NCI-H1694 (cell line): ENCODE measurements at places on chromosomes 11 and 22.

GRCh38 chr22:20426259-20426615 is 11.4 kb downstream of the SCARF2 start:
- DNase-seq, result no peak

DNA sequence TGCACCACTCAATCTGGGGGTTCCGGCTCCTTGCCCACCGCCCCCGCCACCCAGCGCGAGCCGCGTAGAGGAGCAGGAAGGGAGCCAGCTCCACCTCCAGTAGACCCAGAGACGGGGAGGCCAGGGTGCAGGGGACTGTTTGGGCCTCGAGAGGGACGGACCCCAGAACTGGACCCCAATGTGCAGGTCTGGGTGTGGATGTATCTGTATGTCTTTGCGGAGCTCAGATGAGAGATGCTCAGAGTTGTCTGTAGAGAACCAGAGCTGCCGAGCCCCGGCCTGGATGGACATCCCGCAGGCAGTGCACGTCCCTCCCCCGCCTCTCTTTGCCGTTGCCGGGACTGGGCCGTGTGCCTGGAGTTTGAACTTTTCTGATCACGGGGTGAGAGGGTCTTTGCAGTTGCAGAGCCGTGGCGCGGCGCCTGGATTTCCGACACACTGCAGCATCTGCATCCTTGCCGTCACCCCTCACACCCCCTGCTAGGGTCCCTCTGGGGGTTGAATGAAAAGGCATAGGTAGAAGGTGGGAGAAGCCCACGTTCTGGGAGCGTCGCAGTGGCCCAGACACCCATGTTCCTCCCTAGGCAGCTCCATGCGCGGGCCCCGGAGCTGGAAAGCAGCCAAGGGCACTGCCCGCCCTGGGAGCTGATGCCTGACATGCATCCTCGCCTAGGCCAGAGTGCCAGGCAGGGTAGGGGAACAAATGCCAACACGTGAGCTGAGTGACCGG is 105.2 kb downstream of the KCNQ1 start:
- no peak for DNase-seq

DNA sequence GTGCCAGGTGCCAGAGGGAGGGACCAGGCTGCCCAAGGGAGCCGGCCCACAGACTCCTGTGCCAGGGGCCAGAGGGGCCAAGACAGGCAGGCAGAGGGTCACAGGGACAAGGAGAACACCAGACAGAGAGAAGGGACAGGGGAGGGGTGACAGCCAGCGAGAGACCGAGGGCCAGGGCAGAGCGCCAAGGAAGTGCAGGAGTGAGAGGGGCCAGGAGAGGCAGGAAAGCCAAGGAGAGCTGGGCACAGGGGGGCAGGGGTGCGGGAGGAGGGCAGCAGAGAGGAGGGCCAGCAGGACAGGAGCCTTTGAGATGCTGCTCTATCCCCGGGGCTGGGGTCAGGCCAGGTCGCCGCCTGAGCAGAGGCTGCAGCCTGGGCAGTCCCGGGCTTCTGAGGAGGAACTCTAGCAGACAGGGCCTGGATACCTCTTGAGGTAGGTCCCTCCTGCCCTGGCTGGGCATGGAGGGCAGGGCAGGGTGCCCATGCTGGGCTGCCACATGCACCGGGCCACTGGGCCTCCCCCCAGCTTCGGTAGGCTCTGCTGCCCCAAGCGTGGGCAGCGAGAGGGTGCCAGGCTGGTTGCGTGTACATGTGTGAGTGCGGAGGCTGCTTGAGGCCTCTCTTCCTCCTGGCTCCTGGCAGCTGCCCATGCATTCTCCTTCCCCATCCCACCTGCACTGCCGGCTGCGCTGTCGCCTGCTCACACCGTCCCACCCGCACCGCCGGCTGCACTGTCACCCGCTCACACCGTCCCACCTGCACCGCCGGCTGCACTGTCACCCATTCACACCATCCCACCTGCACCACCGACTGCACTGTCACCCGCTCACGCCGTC is 12.2 kb downstream of the LSP1 start:
- no peak for DNase-seq

GRCh38 chr11:9624448-9624847 is 39.4 kb upstream of the SWAP70 start:
- DNase-seq, result no peak

GRCh38 chr22:37999640-38000272 is 15.4 kb upstream of the SOX10 start:
- DNase-seq, result peak; percentile 17

DNA sequence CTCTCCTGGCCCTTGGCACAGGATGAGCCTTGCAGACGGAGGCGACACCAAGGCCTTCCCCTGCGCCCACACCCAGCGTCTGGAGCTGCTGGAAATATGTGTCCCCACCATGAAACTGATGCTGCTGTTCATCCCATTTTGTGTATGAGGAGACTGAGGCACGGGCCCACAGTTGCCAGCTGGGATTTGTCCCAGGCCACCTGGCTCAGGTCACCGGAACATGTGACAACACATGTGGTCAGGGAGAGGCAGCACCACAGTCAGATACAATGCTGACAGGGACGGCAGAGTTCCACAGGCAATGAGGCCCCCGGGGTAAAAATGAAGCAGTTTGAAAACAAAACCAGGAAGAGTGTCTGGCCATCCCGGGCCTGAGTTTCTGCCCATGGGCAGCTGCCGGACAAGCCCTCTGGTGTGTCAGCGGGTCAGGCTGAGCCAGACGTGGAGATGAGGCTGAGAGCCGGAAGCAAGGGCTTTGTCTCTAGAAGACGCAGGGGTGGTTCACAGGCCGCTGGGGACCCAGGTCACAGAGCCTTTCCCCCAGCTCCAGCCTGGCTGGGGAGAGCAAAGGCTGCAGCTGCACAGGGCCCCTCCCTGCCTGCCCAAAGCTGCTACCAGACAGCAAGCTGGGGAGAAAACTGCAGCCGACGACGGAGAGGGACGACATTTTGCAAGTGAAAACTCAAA is 80.7 kb downstream of the CDKN1C start:
- DNase-seq, result no peak

DNA sequence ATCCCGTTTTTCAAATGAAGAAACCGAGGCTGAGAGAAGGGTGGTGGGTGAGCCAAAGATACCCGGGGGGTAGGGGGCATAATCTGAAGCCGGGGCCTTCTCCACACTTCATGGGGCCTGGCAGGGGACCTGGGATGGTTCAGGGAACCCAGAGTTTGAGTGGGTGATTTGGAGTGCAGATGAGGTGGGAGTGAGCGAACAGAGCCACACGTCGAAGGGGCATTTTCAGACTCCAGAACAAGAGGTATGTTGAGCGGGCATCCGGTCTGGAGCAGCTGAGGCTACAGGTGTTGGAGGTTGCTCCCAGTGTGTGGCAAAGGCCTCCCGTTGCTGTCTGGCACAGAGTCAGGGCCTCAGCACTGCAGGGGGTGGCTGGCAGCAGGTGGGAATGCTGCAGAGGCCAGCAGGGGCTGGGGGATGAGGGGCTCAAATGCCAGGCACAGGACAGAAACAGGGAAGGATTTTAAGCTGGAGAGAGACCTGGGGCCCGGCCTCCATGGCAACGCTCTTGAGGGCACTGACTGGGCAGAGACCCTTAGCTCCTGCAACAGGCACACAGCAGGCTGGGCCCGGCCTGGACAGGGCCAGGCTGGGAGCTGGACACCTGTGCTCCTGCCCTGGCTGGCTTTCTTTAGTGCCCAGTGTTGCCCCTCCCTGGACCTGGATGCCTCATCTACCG is 46.2 kb downstream of the WNT11 start:
- no peak for DNase-seq

DNA sequence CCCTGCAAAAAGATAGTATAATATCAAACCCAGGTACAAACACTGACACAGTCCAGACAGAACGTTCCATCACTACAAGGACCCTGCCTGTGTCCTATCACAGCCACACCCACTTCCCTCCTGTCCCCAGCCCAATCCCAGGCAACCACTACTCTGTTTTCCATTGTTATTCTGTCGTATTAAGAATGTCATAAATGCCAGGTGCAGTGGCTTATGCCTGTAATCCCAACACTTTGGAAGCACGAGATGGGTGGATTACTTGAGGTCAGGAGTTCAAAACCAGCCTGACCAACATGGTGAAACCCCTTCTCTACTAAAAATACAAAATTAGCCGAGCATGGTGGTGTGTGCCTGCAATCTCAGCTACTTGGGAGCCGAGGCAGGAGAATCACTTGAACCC is 89.0 kb downstream of the TRMU start:
- no peak for DNase-seq

GRCh38 chr22:30486661-30487115 is 14.9 kb upstream of the SEC14L3 start:
- DNase-seq, result no peak

DNA sequence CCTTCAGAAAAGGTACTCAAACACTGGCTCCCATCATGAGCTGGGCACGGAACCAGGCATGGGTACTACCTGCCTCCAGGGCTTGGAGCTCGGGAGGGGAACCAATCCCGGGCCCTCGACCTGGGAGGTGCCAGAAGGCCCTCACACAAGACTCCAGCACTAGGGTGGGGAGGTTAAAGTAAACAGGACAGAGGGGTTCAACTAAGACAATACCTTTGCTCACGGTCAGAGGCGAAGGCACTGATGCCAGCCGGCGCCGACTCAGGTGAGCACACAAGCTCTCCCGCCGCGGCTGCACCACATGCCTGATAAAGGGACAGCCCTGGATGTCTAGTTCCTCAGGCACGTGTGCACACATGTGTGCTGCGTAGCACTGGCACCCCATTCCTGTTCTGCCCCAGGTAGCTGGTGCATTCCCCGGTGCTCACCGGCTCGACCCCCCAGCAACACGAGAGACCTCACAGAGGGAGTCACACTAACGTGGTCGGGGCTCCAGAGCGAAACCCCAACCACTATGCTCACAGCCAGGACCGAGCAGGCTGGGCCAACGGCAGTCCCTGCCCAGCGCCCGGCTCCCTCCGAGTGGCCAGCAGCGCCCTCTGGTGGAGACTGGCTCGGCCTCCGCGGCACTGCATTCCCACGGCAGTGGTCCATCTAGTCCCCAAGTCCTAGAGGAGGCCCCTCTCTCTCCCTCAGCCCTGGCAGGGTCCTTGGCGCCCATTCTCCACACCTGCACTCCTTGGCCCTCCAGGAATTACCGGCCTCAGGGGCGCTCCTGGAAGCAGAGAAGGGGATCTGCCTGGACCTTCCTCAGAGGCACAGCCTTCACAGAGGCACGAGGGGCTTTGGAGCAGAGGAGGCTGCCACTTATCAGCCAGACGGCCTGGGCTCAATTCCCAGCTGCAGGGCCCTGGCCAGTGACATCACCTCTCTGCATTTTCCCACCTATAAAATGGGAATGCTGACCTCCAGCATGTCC is 28.8 kb upstream of the MOB2 start:
- DNase-seq, result peak; percentile 37
